Osteocyte (in vitro differentiated cells): ENCODE measurements at places on chromosomes 16 and 17. TPM values are rescaled to one million over a fixed set of nuclear protein-coding genes. Genes with fewer than 3 reads are reported as not detected.

DNA sequence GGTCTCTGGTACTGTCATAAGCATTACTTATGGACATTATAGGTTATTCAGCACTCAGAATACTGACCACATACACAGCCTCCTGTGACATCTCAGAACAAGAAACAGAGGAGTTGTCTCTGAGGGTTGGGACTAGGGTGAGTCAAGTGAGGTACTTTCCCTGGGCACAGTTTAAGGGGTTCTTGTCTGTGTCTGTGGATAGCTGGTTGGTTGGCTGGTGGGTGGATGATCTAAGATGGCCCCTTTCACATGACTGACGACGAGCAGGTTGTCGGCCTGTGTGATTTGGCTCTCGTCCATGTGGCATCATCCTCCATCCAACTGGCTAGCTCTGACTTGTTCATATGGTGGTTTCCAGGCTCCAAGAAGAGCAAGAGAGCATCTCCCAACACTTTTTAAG is 163.9 kb downstream of the PRKCB start:
- H3K4me1 ChIP-seq: no peaks in the 10 kb centered on the region
- no peak overlapping the region for H3K4me3 ChIP-seq
- DNase-seq: no peak

DNA sequence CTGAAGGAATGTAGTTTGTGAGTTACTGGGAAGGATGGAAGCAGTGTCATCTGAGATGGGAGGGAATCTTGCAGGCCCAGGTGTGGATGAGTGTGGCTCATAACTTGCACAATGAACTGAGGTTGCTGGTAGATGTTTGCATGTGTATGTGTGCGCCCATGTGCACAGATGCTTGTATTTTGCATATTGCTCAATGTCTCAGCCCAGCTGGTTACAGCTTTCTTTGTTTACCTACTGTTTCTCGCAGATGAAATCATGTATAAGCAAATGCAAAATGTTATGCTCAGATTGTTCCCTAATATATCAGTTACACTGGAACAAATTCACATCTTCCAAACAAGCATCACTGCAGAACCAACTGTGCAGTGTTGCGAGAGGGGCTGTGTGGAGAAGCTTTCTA is 452.2 kb upstream of the EEF2KMT start:
- H3K4me1 ChIP-seq: no peaks in the 10 kb centered on the region
- H3K36me3 ChIP-seq: no peaks in the 10 kb centered on the region
- H3K27ac ChIP-seq: no peak overlapping the region

- DNase-seq: no peak
- H3K36me3 ChIP-seq: peaks cover 24% of the 10 kb centered on the region
- H3K4me3 ChIP-seq: no peak overlapping the region
- no peaks in the 10 kb centered on the region for H3K27me3 ChIP-seq
- no peaks in the 10 kb centered on the region for H3K4me1 ChIP-seq
These were observed 8.2 kb upstream of the GGA2 start for GRCh38 chr16:23518435-23518891.

GRCh38 chr17:75891022-75891604 is 5.6 kb downstream of the TRIM65 start:
- H3K4me1 ChIP-seq: peaks cover 21% of the 10 kb centered on the region

- H3K27me3 ChIP-seq: no peaks in the 10 kb centered on the region
- no peak overlapping the region for H3K27ac ChIP-seq
- peaks cover 4% of the 10 kb centered on the region for H3K4me1 ChIP-seq
These were observed 860.4 kb upstream of the SOX9 start for GRCh38 chr17:71260366-71260940.

GRCh38 chr17:81365601-81366585 is 29.4 kb upstream of the BAHCC1 start:
- peaks cover 1% of the 10 kb centered on the region for H3K4me1 ChIP-seq
- no peak overlapping the region for H3K27ac ChIP-seq
- no peaks in the 10 kb centered on the region for H3K36me3 ChIP-seq
- no peak for DNase-seq

- no peak for DNase-seq
- H3K27me3 ChIP-seq: peaks cover 48% of the 10 kb centered on the region
- H3K4me1 ChIP-seq: no peaks in the 10 kb centered on the region
- no peak overlapping the region for H3K27ac ChIP-seq
- no peak overlapping the region for H3K4me3 ChIP-seq
These were observed 8.1 kb downstream of the C16orf54 start for GRCh38 chr16:29737713-29738112.

DNA sequence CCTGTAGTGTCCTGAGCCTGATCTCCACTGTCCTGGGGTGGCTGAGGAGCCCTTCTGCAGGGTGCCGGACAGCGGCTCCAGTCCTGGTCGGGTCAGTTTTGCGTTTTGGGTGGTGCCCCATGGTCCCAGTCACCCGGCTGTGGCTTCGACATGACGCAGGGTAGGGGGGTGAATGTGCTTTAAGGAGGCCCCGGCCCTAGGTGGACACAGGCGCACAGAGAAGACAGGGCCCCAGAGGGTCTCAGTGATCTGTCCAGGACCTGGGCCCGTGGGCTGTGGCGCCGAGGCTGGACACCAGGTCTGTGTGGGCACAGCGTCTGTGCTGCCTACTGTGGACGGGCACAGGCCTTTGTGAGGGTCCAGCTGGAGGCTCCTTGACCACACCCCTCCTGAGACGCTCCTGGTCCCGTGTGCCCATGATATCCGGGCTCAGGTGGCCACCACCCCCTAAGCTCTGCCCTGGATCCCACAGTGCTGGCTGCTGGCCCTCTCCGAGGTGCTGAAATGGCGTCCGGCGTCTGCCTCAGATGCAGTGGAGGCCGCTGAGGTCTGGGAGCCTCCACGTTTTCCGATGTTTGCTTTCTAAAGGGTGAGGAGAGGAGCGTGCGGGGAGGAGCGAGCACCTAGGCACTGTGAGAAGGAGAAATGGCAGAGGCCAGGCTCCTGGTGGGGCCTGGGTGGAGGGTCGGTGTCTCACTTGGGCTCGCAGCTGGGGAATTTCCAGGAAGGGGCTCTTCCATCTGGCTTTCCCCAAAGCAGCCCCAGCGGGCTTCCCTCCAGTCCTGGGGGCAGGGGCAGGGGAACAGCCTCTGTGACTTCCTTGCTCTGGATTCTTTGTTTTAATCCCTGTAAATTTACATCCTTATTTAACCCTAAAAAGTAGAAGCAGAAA is 56.1 kb upstream of the ACSF3 start:
- no peaks in the 10 kb centered on the region for H3K4me1 ChIP-seq
- H3K4me3 ChIP-seq: no peak overlapping the region
- H3K27ac ChIP-seq: no peak overlapping the region
- no peak for DNase-seq

GRCh38 chr16:55100100-55100499 is 169.4 kb downstream of the IRX5 start:
- no peaks in the 10 kb centered on the region for H3K36me3 ChIP-seq
- no peak overlapping the region for H3K4me3 ChIP-seq
- no peak for DNase-seq
- H3K4me1 ChIP-seq: no peaks in the 10 kb centered on the region
- no peak overlapping the region for H3K27ac ChIP-seq
- no peaks in the 10 kb centered on the region for H3K27me3 ChIP-seq

GRCh38 chr17:38616361-38616760 is 10.6 kb upstream of the SRCIN1 start:
- H3K27ac ChIP-seq: no peak overlapping the region
- no peaks in the 10 kb centered on the region for H3K4me1 ChIP-seq
- no peak overlapping the region for H3K4me3 ChIP-seq

DNA sequence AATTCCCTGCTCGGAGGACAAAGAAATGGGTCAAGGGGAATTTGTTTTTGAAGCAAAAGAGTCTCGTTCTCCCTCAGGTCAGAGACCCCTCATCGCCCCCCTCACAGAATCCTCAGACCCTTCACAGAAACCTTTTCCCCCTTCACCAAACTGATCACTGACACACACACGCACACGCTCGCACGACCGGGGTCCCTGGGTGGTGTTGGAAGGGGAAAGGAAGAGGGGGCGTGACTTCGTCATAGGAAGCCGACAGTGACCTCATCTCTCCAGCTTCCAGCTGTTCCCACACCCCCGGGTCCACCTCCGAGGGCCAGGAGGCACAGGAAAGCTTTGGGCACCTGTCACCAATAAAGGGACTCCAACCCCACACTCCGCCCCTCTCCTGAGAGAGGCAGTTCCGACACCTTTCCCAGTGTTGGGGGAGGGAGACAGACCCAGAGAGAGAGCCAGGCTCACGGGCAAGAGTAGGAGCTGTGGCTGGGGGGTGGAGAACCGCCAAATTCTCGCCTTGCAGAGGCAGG is 1.2 kb downstream of the ASGR1 start:
- peaks cover 6% of the 10 kb centered on the region for H3K27me3 ChIP-seq
- H3K36me3 ChIP-seq: no peaks in the 10 kb centered on the region
- no peaks in the 10 kb centered on the region for H3K4me1 ChIP-seq
- no peak for DNase-seq

DNA sequence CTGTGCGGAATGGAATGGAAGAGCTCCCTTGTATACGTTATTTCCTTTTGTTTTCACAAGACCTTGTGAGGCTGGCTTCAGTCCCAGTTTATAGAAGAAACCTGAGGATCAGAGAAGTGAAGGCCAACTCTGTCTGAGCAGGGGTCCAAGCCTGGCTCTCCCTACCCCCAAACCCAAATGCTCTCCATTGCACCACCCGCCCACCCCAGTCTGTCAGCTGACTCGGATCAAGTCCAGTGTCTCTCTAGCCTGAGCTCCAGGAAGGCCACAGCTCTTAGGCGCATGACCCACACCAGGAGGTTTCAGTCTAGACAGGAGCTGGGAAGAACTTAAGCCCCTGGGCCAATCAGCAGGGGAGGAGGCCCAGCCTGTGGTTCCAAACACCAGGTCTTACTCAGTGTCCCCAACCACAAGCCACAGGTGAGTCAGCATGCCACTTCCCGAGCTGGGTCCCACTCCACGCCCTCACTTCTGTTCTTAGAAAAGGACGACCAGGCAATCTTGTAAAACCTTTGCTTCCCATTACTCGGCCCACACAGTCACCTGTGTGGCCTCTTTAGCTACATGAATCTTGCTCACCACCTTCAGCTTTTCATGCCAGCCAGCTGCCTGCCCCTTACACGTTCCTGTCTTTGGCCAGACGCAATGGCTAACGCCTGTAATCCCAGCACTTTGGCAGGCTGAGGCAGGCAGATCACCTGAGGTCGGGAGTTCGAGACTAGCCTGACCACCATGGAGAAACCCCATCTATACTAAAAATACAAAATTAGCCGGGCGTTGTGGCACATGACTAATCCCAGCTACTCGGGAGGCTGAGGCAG is 27.8 kb downstream of the TK2 start:
- H3K4me1 ChIP-seq: peaks cover 51% of the 10 kb centered on the region
- no peak for DNase-seq
- H3K27me3 ChIP-seq: no peaks in the 10 kb centered on the region
- peak overlapping the region; percentile 85 for H3K27ac ChIP-seq

DNA sequence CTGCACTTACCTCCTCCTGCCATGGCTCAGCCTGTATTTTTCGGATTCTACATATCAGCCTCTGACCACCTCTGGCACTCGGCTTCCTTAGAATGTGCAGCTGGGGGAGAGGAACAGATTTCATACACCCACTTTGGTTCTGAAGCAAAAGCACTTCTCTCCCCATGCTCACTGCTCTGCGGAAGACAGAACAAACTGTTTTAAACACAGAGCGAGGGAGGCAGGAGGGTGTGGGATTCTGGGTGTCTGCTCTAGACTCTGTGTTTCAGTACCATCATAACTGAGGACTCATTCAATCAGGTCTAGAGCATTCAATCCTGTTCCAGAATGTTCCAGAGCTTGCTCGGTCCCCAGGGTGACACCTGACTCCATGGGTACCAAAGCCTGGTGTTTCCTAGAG is 239.1 kb downstream of the GRIN2A start:
- no peaks in the 10 kb centered on the region for H3K27me3 ChIP-seq
- no peaks in the 10 kb centered on the region for H3K4me1 ChIP-seq
- H3K36me3 ChIP-seq: no peaks in the 10 kb centered on the region
- H3K4me3 ChIP-seq: no peak overlapping the region
- no peak overlapping the region for H3K27ac ChIP-seq
- no peak for DNase-seq

- DNase-seq: no peak
- H3K36me3 ChIP-seq: peaks cover 3% of the 10 kb centered on the region
- no peak overlapping the region for H3K27ac ChIP-seq
- H3K4me1 ChIP-seq: peaks cover 31% of the 10 kb centered on the region
These were observed 147.8 kb downstream of the MSI2 start for GRCh38 chr17:57404073-57404472.

DNA sequence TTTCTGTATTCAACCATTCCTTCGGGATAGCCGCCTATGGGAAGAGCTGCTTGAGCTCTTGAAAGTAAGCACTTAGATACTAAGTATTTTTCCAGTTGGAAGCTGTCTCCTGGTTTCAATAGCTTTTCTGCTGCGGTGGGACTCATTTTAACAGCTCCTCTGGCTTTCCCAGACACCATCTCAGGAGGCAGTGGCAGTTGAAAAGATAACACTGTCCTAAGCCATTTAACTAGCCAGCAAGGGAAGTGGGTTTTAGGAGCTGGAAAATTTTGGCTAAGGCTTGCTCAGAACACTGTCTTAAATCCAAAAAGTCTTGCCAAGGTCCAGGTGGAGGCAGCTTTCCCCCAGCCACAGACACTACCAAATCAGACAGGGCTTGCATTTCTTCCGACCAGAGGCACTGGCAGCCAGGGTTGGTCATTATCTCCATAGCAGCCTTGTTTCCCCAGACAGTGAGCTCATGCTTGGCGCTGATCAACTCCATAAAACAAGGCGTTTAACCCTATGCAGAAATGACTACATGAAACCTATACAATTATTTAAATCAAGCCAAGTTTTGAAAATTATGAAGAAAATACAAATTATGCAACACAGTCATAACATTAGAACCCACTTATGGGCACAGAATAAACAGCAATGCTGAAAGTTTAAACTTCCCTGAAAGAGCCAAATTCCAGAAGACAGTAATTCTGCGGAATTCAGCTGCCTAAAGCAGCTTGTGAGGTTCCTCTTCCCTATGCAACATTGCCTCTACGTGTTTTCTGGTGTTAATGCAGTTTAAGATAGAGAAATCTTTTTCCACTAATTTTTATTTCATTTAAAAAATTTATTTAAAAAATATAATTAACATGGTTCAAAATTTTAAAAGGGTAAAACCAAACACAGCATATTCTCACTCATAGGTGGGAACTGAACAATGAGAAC is 25.0 kb downstream of the GABARAPL2 start:
- H3K36me3 ChIP-seq: peaks cover 6% of the 10 kb centered on the region
- DNase-seq: no peak
- H3K4me1 ChIP-seq: no peaks in the 10 kb centered on the region
- H3K27ac ChIP-seq: no peak overlapping the region

DNA sequence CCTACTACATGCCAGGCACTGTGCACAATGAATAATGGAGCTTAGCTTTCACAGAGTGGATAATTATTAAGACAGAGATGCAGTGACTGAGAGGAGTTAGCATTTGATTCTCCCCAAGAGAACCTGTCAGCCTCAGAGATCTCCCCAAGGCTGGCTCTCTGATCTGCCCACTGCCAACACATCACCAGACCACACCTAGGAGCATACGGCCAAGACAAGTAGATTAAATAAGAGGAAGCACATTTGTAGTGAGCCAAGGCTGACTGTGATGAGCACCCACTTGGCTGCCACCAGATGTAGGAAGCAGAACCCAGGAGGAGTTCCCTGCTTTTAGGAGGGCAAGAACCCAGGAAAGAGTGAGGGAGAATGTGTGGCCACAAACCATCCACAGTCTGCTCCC is 130.1 kb downstream of the SPACA3 start:
- no peaks in the 10 kb centered on the region for H3K4me1 ChIP-seq
- H3K4me3 ChIP-seq: no peak overlapping the region
- H3K27ac ChIP-seq: no peak overlapping the region
- H3K27me3 ChIP-seq: no peaks in the 10 kb centered on the region

The TAC4 gene
- total RNA-seq: not detected in 2 replicates

The RUNDC3A gene
- 0.38 and 0.60 TPM in 2 replicates for total RNA-seq

The SHBG gene
- 0.97 and 1.4 TPM in 2 replicates for total RNA-seq

The KRTAP9-4 gene
- total RNA-seq: not detected in 2 replicates

The SEPTIN12 gene
- total RNA-seq: not detected in 2 replicates

The TBC1D3I gene
- total RNA-seq: 0.42 and 1.0 TPM in 2 replicates

The CHST6 gene
- total RNA-seq: 0.43 and 0.55 TPM in 2 replicates

The BCO1 gene
- not detected in 2 replicates for total RNA-seq

The CCL2 gene
- total RNA-seq: 50.3 and 59.3 TPM in 2 replicates

The AP2B1 gene
- total RNA-seq: 201 and 208 TPM in 2 replicates

The C17orf100 gene
- 3.1 and 3.2 TPM in 2 replicates for total RNA-seq

The UMOD gene
- total RNA-seq: not detected in 2 replicates
